ENCODE measurements at places on chromosomes 12 and 14. TPM values are rescaled to one million over a fixed set of nuclear protein-coding genes. Genes with fewer than 3 reads are reported as not detected.

Gene C12orf54
- total RNA-seq, result not detected

Gene KERA
- total RNA-seq, result not detected

Gene TOMM20L
- total RNA-seq, result not detected

Gene TBX3
- 2.8 TPM for total RNA-seq

Gene VPS37B
- total RNA-seq, result 14.1 TPM

Gene PLEKHD1
- 0.10 TPM for total RNA-seq

Gene OTOGL
- under 0.01 TPM for total RNA-seq

Gene KRT77
- total RNA-seq, result not detected

Gene JPH4
- total RNA-seq, result not detected

Gene KLRC1
- 0.35 TPM for total RNA-seq

Gene TEX52
- not detected for total RNA-seq

Gene DEPDC4
- 1.9 TPM for total RNA-seq

Gene GUCY2C
- total RNA-seq, result not detected

Gene KRT82
- not detected for total RNA-seq

Gene PTCSC3
- total RNA-seq, result not detected

Gene AGAP2
- total RNA-seq, result under 0.01 TPM

Gene CLBA1
- total RNA-seq, result 17.8 TPM

Gene POTEG
- not detected for total RNA-seq

Gene CLEC1B
- not detected for total RNA-seq

Gene TBC1D30
- 1.1 TPM for total RNA-seq

Gene MYH6
- total RNA-seq, result not detected

Gene KLHL42
- 16.7 TPM for total RNA-seq

Gene WASHC3
- 53.6 TPM for total RNA-seq

Gene MRPL52
- 61.1 TPM for total RNA-seq

Gene ANO2
- 4.5 TPM for total RNA-seq

Gene GLIPR1L1
- total RNA-seq, result not detected

Gene KCNC2
- under 0.01 TPM for total RNA-seq

Gene NTF3
- 3.3 TPM for total RNA-seq

Gene PIWIL1
- not detected for total RNA-seq

Gene SIX4
- total RNA-seq, result 11.3 TPM

Gene HOXC6
- 6.0 TPM for total RNA-seq

Gene MYL2
- total RNA-seq, result not detected

Gene ENDOU
- not detected for total RNA-seq

Gene SDR9C7
- total RNA-seq, result not detected

Gene DEGS2
- total RNA-seq, result not detected

Data from renal cortical epithelial cell (primary cell).